Left kidney (tissue), 8 donors: ENCODE measurements at places on chromosomes 7 and 10. TPM values are rescaled to one million over a fixed set of nuclear protein-coding genes. Genes with fewer than 3 reads are reported as not detected.

NRF1 gene
- polyA plus RNA-seq: 32.6 TPM

CASD1 gene
- 63.4 TPM for polyA plus RNA-seq

DENND2A gene
- 35.5 TPM for polyA plus RNA-seq

PRTFDC1 gene
- polyA plus RNA-seq: 46.0 TPM

USP54 gene
- 54.6 TPM for polyA plus RNA-seq

KAZALD1 gene
- 8.2 TPM for polyA plus RNA-seq

PKD1L1 gene
- 0.32 TPM for polyA plus RNA-seq
